ENCODE measurements at places on chromosomes 1 and 21.

- no peak for DNase-seq
Measured at GRCh38 chr1:152986578-152986977, 2.7 kb downstream of the SPRR1A start.

GRCh38 chr21:41598561-41599431, 90.8 kb upstream of the TMPRSS2 start:
- DNase-seq, result no peak

- no peak for DNase-seq
Measured at GRCh38 chr1:35932158-35932636, 1.3 kb downstream of the AGO3 start.

DNA sequence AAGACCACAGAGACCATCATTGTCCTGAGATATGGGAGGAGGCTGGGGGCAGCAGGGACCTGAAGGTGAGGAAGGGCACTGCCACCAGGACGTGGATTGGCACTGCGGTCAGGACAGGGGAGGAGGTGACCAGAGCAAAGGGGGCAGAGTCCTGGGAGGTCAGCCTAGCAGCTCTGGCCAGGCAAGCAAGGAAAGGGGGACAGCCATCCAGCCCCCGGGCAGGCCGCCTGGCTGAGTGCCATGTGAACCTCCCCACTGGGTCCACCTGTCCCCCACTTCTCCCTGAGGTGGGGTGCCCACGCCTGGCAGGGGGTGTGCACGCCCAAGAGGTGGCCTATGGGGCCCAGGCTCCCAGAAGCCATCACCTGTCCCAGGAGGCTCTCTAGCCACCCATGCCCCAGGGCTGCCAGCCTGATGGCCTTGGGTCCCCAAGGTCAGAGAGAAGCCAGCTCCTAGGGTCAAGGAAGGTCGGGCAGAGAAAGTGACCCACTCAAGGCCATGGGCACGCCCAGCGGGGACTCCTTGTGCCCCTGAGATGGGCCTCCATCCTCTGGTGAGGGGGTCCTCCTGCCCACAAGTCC, 17.6 kb upstream of the PTTG1IP start:
- no peak for DNase-seq

- DNase-seq, result no peak
Measured at GRCh38 chr1:174469052-174469451, 21.3 kb downstream of the GPR52 start.

DNA sequence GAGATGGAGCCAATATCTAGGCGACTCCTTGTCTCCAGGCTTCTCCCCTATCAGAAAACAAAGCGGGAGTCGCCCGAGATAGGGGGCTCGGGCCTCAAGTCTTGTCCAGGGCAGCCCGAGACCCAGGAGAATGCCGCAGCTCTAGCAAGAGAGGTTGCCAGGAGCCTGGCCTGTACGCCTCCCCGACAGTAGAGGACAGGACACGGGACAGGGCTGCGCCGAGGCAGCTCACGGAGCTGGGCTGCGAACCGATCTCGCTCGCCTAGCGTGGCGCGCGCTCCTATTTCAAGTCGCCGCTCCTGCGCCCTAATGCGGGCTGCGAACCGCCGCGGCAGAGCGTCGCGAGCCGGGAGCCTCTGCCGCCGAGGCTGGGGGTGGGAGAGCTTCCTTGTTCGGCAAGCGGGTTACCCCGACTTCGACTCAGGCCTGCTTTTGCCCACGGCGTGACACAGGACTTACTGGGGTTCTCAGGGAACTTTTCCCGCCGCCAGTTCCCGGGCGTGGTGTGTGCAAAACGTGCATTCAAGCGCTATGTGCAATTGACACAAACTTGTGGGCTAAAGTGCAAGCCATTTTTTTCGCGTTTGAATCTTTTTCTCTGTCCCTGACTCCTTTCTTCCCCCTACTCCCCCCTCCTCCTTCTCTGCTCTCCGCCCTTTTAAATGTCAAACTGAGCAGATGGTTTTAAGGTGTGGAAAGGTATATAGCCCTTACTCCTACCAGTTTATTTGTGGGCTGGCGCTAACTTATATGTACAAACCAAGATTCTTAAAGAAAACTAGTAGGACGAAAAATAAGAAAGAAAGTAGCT, 2.4 kb upstream of the PROX1 start:
- no peak for DNase-seq

- no peak for DNase-seq
Measured at GRCh38 chr1:81717230-81717629, 83.5 kb upstream of the ADGRL2 start.

- no peak for DNase-seq
Measured at GRCh38 chr1:32052887-32053286, 19.9 kb upstream of the TMEM39B start.

DNA sequence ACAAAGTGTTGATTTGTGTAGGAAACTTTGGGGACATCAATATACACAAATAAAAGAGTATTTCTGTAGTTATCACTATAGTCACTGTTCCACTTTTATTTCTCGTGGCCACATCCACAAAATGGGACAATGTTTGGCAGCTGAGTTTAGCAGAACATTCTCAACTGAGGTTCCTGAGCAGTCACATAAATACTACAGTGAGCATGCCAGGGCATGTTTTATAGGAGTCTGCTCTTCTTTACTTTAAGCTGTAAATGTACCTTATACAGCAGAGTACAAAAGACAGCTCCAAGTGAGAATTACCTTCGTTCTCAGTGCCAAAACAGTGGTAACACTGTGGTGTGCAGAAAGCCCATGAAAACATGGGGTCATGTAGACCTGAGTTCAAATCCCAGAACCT, 5.0 kb downstream of the BTG3 start:
- DNase-seq, result no peak

GRCh38 chr21:29072873-29073221, 601 bp downstream of the CCT8 start:
- DNase-seq, result no peak

- no peak for DNase-seq
Measured at GRCh38 chr1:186617926-186618325, 62.3 kb downstream of the PTGS2 start.

DNA sequence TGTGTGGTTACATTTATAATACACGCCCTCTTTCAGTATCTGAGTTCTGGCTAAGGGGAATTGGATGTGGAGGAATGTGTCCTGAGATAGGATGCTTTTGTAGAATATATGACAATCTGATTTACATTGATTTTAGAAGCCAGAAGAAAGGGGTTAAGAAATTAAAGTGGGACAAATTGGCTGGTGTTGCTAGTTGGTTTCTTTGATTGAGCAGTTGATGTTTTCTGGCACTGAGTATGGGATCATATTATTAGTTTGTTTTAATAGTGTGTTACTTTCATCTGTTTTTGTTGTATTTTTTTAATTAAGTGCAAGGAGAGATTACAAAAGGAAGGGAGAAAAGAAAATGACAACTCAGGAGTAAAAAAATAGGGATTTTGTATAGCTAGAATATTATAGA, 1634.7 kb upstream of the B3GALT2 start:
- no peak for DNase-seq

DNA sequence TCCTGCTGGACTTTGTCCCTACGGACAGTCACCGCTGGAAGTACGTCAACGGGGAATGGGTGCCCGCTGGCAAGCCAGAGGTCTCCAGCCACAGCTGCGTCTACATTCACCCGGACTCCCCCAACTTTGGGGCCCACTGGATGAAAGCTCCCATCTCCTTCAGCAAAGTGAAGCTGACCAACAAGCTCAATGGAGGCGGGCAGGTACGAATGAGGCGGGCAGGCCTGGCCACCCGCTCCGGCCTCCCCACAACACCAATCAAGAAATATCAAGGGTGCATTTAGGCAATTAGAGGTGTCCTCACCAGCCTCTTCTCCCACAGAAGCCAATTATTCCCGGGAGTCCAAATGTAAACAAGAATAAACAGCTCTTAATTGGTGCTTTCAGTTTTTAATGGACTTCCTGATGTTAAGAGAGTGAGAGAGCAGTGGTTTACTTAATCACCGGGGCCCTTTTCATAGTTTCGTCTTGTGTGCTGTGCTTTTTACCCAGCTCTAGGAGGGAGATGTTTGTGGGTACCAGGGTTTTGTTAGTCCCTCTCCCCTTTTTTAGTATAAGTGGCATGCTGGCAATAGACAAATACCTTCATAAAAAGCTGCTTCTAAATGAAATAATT, 10.7 kb downstream of the TBX19 start:
- no peak for DNase-seq

DNA sequence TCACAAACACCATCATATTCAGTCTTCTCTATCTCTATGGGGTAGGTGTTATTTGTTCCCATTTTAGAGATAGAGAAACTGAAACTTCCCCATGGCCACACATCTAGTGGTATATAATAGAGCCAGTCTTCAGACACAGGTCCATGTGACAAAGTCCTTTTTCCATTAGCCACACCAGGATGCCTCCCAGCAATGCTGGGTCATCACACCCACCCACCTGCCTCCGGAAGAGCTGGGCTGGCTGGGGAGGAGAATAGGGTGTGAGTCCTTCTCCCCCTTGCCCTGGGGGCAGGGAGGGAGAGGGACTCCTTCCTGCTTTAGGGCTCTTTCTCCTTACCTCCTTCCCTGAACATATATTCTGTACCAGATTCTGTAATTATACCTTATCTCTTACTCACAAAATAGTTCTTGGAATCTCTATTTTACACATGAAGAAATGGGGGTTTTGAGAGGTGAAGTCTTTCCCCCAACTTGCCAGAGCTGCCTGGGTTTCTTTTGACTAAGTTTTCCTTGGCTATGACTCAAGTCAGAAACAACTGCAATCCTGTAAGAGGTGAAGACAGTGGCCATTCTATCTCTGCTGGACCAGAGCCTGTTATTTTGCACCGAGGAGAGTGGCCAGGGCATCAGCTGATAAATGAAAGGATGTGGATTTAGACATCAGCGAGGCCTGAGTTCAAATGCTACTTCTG, 30.0 kb downstream of the SOX13 start:
- no peak for DNase-seq

GRCh38 chr1:30678209-30678608, 45.2 kb downstream of the MATN1 start:
- no peak for DNase-seq

GRCh38 chr1:41622859-41623732, 138.6 kb upstream of the EDN2 start:
- no peak for DNase-seq

GRCh38 chr1:170240409-170240808, 94.7 kb downstream of the NTMT2 start:
- DNase-seq, result no peak

DNA sequence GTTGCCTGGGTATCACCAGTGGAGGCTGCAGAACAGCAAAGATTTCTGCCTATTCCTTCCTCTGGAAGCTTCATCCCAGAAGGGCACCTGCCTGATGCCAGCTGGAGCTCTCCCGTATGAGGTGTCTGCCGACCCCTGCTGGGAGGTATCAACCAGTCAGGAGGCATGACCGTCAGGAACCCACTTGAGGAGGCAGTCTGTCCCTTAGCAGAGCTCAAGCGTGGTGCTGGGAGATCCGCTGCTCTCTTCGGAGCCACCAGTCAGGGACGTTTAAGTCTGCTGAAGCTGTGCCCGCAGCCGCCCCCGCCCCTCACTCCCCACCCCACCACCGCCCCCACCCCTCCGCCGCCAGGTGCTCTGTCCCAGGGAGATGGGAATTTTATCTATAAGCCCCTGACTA, 23.1 kb upstream of the HFM1 start:
- no peak for DNase-seq

DNA sequence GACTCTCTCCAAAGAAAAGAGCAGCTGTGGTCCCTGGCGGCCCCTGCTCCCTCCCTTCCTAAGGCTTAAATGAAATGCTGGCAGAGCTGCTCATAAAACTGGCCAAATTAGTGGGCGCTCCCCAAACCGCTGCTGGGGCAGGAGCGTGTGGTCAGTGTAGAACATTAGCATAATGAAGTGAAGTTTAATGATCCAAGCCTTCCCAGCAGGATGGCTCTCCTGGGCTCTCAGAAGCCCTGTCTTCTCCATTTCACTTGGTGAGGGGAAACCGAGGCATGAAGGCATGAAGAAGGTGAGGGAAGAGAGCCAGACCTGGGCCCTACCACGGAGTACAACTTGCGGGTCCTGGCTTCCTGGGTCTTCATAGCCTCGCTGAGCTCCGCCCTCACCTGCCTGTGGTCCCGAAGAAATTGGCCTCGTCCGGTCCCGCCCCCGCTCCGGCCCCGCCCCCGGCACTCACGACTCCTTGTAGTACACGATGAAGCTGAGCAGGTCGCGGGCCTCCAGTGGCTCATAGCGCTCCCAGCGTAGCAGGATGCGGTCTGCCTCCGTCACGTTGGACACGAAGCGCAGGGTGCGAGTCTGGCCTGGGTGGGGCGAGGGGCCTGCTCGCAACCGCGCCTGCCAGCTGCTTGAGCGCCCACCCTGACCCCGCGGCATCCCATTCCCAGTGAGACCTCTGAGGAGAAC, 10.3 kb downstream of the INSRR start:
- DNase-seq, result no peak

GRCh38 chr1:51304360-51304759, 26.0 kb downstream of the TTC39A start:
- DNase-seq, result no peak

DNA sequence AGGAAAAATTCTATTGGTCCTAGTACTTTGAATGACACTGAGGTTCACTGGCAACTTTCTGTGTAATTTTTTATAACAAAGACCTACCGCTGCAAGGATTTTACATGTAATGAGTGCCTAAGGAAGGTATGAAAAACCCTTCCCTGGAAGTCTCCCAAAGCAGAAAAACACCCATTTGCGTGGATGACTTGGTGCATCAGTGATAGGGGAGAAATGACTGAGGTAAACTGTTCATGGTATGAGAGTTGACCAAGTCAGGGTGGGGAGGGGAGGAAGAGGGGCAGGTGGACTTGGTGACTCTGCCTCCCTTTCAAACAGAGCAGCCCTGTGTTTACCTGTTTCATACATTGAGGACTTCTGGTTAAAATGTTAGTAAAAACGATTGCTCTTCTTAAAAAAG, 78.8 kb upstream of the IPO9 start:
- DNase-seq, result no peak

GRCh38 chr1:107782217-107782845, 182.6 kb downstream of the VAV3 start:
- DNase-seq, result no peak

Data from activated CD4-positive, CD25-positive, alpha-beta regulatory T cell (primary cell).